ENCODE measurements at places on chromosomes 2 and 18.

DNA sequence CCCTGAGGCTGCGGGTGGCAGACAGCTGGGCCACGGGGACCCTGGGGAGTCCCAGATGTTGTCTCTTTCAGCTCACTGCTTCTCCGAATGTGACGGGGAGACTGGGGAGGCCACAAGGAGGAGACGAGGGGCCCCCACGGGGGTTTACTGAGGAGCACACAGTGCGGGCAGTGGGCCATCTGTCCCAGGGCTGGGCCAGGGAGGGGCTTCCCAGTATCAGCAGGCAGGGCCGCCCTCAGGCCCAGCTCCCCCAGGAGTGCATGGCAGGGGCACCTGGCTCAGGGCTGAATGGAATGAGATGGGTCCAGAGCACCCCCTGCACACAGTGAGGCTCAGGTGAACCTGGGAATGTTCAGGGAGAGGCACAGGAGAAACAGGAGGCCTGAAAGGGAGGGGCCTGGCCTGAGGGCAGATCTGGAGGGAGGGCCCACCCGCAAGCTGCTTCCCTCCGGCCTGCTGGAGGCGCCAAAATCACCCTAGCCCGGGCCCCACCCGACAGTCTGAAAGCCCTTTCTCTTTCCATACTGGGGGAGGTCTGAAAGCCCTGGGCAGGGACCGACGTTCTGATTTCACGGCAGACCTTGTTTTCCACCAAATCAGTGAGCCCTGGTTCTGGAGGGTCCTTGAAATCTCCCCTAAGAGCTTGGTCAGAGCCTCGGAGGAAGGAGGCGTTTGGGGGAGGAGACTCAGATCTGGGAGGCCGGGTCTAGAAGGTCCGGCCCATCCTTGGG is 35.5 kb upstream of the PTMA start:
- DNase-seq: no peak

- DNase-seq: no peak
These were observed 16.1 kb upstream of the PUM2 start for GRCh38 chr2:20366672-20367116.

DNA sequence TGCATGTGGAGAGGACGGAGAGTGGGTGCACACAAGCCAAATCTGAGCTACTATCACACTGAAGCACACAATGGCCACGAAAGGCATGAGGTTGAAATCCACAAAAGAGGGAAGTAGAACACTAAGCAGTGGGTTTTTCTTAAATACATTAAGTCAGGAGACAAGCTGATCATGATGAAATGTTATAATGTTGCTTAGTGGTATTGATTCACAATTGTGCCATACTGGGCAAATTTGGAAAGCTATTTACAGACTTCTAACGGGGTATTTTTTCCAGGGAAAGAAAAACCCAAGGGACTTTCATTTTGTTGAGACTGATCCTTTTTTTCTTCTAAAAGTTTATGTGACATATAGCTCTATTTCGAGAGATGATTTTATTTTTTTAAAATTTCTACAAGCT is 100.8 kb upstream of the CNGA3 start:
- DNase-seq: no peak

GRCh38 chr2:161414042-161415033 is 1.8 kb upstream of the TBR1 start:
- no peak for DNase-seq

GRCh38 chr18:23875966-23876895 is 138.3 kb upstream of the TTC39C start:
- no peak for DNase-seq

GRCh38 chr2:64203131-64203857 is 59.1 kb upstream of the PELI1 start:
- DNase-seq: no peak

DNA sequence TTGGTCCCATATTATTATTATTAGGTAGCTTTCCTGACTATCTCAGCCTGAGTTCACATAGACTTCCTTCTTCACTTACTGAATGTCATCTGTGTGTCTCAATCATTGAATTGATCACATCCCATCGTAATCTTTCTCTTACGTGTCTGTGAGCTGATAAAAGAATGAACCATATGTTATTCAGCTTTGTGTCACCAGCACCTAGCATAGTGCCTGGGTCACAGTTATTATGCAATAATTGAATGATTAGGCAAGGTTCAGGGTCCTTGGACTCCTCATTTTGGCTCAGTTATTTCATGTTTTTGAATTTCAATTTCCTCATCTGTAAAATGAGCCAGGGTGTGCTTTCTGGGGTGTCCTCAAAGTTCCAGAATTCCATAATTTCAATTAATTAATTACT is 107.2 kb downstream of the ZEB2 start:
- no peak for DNase-seq

DNA sequence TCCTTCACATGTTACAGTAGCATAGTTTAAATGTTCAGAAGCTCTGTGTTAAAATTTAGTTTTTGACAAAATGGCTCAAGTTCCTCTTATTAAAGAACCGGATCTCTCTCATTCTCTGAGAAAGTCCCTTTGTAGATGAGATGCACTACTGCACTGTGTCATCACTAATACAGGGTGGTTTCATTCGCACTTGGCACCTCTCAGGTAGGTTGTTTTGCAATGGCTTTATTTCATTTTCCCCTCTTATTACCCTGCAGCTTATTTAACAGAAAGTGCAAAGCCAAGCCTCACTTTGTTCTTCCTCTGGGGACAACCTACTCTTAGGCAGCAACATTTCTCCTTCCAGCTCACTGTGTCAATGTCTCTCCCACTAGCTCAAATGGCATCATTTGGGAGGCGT is 185.1 kb downstream of the DLGAP1 start:
- no peak for DNase-seq

DNA sequence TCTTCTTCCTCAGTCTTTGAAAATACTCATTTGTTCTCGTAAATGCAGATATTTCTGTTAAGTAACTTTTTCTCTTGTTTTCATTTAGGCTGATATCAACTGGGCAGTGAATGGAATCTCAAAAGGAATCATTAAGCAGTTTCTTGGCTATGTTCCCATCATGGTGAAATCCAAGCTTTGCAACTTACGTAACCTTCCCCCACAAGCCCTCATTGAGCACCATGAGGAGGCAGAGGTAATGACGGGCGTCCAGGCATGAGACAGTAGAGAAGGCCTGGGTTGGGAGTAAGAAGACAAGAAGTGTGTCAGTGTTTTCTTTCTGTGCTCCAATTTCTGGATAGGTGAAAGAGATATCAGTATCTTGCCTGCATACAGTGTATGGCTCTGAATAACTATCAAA is 5.1 kb downstream of the POLR1B start:
- no peak for DNase-seq

DNA sequence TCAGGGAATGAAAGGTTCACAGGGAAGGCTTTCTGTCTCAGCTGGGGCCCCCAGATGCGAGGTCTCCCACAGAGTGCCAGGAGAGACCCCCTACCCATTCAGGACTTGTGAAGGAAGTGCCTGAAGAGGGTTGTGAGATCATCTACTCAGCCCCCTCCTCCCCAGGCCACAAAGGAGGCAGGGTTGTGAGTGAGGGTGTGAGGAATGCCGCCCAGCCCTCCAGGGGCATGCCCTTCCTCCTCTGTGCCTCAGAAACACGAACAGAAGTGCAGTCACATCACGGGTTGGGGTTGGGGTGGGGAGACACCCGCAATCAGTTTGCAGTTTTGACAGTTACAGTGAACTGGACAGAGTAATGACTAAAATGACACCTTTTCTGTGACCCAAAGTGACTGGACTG is 5.0 kb downstream of the MAL start:
- DNase-seq: no peak

DNA sequence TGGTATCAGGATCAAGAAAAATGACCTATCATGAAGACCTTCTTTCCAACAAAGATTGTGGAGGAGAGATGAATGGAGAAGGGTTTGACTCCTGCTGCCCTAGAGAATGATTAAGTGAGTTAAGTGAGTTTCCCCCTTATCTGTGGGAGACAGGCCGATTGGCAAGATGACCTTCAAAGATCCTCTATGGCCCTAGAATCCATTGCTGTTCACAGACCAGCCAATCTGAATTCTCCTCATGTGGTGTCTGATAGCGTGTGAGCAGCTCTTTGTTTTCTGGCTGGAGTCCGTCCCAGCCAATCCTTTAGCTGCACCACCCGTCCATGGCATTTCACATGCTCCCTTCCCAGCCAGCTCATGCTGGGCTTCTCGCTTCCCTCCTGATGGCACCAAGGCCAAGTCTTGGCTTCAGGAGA is 79.4 kb downstream of the MARCHF4 start:
- DNase-seq: no peak

DNA sequence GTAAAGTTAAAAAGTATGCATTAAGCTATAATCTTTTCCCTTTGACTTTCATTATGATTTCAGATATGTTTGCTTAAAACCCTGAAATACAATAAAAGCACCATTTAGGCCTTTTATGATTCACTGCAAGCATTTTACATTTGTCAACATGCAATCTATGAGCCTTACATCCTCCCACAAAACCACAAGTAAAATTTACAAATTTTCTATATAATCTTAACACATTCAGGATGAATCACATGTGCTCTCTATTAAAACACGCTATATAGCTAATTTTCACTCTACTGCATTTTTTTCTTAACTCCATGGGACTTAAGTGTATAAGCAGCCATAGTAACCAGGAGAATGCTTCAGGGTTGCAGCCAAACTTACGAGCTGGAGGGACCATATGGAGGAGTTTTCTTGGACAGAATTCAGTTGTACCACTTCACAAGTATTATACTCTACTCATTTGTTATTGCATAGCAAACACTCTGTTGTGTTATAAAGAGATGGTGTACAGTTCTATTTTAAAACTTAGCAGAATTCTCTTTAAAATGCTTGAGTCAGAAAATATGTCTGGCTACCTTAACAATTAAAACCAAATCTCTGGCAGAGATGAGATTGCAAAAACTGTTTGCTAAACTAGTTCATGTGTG is 293.2 kb downstream of the ALK start:
- DNase-seq: no peak

- no peak for DNase-seq
These were observed 88.0 kb upstream of the RTN4 start for GRCh38 chr2:55138014-55138881.

DNA sequence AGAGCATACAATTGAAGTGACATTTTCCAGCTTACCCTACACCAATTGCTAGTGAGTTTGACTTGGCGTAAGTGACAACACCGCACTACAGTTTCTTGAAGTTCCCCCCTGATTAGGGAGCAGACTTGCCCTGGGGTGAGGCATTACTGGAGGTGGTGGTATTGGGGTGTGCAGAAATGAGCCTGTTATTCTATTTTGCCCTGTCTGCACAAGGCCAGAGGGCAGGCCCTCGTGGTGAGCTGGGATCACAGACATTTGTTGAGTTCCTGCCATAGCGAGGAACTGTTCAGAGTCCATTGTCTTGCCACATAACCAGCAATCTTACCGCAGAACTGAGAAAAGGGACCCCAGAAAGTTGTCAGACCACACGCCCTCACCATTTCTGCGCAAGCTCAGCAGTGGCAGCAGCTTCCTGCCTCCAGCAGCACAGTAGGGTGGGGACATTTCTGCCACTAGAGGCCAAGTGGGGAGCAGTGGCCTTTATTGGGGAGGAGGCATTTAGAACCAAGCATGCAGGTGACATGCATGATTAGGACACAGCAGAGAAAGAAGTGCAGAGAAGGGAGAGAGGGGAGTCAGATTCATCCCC is 103.6 kb upstream of the BCL2L11 start:
- no peak for DNase-seq

GRCh38 chr2:86454238-86454637 is 13.1 kb downstream of the KDM3A start:
- DNase-seq: no peak

DNA sequence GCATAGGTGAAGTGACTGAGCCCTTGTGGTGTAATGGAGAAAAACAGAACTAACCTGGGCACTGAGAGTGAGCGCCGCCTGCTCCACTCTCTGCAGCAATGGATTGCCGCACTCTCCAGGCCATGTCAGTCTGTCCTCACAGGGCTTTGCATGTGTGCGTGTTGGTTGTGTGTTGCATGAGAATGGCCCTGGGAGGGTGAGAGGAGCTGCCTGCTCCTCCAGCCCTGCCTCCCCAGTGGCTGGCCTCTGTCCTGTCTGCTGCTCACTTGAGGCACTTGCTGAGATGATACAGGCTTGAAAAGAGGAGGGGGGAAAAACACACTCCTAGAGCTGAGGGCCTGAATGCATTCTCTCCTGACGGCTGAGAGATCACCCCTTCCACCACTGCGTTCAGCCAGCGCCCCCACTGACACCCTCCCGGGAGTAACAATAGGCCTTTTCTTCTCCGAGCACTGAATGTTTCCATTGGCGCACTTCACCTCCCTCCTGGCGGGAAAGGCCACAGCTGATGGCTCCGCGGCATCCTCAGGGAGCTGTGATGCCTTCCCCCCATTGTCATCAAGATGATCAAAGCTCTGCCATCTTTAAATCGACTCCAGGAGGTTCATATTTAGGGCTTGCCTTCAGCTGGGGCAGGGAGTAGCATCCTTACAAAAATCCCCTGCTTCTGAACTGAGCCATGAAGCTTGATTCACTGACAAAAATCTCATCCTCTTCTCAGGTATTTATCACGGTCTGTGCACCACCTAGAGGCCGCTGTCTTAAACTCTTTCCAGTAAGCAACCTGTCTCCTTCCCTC is 49.9 kb upstream of the DAPL1 start:
- DNase-seq: no peak

- no peak for DNase-seq
These were observed 1.0 kb downstream of the PSTPIP2 start for GRCh38 chr18:46070815-46071652.

DNA sequence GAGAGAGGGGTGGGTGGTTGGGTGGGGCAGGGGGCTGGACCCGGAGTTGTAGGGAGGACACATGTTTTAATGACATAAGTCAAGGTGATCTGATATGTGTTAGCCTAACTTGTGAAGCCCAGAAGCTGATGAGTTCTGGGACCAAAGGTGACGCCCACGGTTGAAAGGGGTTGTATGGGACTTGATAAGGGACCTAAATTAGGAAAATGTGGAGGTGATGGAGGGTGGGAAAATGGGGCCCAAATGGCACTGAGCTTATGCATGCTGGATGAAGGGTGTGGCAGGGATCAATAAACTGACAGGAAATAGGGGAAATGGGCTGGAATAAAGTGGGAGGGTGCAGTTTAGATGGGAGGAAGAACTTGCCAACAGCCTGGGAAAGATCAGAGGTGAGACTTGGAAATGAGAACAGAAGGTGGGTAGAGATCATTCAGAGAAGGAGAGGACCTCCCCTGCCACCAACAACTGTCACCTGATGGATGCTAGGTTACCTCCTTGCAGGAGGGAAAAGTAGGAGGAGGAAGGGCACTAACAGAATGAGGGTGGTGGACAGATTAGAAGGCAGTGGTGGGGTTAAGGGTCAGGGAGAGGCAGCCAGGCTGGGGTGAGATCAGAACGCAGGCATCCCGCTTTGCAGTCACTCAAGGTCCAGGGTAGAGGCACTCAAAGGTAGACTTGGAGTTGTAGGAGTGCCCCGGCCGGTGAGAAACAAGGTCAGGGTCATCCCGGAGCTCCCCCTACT is 15.3 kb downstream of the WNT10A start:
- DNase-seq: no peak

DNA sequence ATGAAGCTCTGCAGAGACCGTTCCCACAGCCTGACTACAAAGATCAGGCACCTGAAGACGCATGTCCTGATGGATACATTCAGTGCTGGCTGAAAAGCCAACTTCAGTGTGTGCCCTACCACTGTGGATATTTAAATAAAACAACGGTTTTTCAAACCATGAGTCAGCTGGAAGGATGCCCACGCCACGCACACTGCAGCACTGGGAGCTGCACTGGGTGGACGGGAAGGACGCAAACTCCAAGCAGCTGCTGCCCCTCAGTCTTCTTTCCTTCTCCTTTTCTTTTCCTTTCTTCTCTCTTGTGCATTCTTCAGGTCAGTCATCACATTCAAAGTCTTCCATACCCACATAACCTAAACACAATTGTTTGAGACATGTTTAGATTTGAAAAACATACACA is 7.9 kb downstream of the TMEM18 start:
- no peak for DNase-seq

Measured in activated naive CD4-positive, alpha-beta T cell (primary cell).